ENCODE measurements at places on chromosomes 13 and 19. TPM values are rescaled to one million over a fixed set of nuclear protein-coding genes. Genes with fewer than 3 reads are reported as not detected.

DNA sequence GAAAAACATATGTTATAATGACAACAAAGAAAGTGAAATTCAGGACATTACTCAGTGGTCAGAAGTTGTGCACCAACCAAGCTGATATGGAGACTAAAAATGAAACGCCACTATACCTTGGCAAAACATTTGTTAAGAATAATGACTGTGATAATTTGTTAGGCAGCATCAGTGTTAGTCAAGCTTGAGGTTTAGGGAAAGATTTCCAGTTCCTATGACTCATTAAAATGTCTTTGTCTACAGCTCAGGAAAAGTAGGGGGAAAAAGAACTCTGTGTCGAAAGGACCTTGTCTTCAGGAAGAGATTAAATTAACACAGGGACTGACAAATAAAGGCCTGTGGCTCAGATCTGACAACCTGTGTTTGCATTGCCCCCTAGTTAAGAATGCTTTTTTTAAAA, 764.1 kb upstream of the SLITRK6 start:
- H3K36me3 ChIP-seq = no peaks in the 10 kb centered on the region
- no peak overlapping the region for H3K27ac ChIP-seq
- H3K4me1 ChIP-seq = no peaks in the 10 kb centered on the region
- no peak overlapping the region for H3K4me3 ChIP-seq
- no peak for DNase-seq

- H3K4me1 ChIP-seq = no peaks in the 10 kb centered on the region
- H3K36me3 ChIP-seq = no peaks in the 10 kb centered on the region
- no peak overlapping the region for H3K27ac ChIP-seq
- no peak for DNase-seq
- H3K4me3 ChIP-seq = no peak overlapping the region
Observed at GRCh38 chr13:21684576-21684975, 13.7 kb downstream of the FGF9 start.

DNA sequence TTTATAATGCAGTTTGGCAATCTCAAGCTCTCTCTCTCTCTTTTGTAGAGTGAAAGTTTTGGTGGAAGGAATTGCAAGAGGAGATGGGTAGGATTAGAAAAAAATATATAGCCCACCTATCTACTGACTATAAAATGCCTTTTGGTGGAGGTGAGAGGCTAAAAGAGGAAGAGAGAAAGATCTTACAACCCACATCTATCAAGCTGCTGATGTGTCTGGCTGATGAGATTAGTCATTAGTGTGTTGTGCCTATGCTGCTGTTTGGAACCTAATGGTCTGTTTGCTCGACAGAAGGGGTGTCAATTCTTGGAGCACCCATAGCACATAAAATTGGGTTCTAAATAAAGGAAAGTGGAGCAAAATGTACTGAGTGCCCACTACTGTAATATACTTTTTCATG, 411.0 kb downstream of the HS6ST3 start:
- DNase-seq = no peak
- no peak overlapping the region for H3K27ac ChIP-seq
- H3K27me3 ChIP-seq = no peaks in the 10 kb centered on the region

- DNase-seq = no peak
- no peak overlapping the region for H3K4me3 ChIP-seq
- H3K27me3 ChIP-seq = no peaks in the 10 kb centered on the region
- H3K27ac ChIP-seq = no peak overlapping the region
- H3K36me3 ChIP-seq = no peaks in the 10 kb centered on the region
Observed at GRCh38 chr13:69641773-69642172, 465.9 kb upstream of the ATXN8OS start.

DNA sequence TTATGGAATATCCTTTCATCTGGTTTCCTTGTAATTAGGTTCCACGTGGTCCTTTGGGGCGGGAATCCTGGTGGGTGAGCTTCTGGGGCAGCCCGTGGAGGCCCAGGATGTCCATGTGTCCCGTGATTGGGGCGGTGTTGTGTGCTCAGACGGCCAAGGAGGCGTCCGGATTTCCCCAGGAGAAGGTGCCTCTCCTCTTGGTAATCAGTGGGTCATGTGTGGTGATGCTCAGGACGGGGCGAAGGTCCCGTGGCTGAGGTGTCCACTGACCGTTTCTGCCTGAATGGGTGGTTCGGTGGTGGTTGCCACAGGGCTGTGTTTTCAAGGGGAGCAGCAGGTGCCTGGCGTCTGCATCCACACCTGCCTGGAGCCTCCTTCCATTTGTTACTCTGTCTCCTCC, 52.2 kb upstream of the F7 start:
- H3K36me3 ChIP-seq = no peaks in the 10 kb centered on the region
- H3K4me1 ChIP-seq = no peaks in the 10 kb centered on the region
- DNase-seq = no peak
- no peaks in the 10 kb centered on the region for H3K27me3 ChIP-seq

- DNase-seq = no peak
- no peaks in the 10 kb centered on the region for H3K27me3 ChIP-seq
- no peak overlapping the region for H3K27ac ChIP-seq
Observed at GRCh38 chr19:31249217-31249616, 100.0 kb downstream of the TSHZ3 start.

Gene CCDC122
- total RNA-seq = 1.3 TPM

Gene CLEC11A
- total RNA-seq = 13.3 TPM

Gene MYDGF
- total RNA-seq = 48.7 TPM
